Transverse colon (tissue), 4 donors: ENCODE measurements at places on chromosomes 2 and 18. TPM values are rescaled to one million over a fixed set of nuclear protein-coding genes. Genes with fewer than 3 reads are reported as not detected.

DNA sequence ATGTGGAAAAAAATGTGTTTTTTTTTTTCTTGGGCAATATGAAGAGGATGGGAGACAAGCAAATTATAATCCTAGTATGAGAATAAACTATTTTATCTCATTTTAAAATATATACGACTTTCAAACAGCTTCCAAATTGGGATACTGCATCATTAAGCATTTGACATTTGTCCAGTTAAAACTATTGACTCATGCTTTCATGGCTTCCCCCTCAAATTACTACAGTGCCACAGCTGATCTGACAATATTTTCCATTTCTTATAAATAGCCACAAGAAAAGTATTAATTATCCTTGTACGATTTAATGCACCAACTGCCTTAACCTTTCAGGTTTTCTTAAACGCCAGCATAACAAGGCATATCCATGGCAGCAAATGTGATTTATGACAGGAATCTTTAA, 1134.8 kb upstream of the ZEB2 start:
- DNase-seq: no peak

DNA sequence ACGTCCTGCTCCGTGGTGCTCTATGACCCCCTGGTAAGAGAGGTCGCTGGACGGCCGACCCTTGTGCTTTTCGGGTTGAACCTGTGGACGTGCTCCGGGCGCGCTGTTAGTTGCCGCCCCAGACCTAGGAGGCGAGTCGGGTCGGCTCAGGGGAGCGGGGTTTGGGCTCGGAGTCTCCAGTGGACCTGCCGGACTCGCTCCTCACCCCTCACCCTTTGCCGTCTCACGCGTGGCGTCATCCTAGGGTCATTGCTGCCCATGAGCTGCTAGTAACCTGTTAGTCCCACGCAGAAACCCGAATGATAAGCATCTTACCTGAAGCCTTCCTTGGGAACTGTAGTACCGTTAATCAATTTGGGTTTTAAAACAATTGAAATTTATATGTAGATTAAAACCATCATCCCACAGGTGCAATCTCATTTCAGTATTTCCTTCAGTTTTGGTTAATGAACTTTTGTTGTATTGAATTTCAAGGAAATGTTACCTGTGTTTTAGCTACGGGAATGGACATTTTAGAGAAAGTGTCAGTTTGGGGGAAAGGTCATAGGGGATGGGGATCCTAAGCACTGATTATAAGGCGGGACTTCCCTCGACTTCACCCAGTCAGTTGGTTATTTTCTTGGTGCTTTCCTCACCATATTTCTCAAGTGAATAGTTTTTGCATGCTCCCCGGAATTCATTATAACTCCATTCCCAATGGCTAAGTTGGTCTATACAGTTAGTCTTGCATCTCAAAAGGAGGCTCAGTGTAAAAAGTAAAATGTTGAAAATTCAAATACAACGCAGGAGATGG, 536 bp downstream of the ELP2 start:
- DNase-seq: no peak

DNA sequence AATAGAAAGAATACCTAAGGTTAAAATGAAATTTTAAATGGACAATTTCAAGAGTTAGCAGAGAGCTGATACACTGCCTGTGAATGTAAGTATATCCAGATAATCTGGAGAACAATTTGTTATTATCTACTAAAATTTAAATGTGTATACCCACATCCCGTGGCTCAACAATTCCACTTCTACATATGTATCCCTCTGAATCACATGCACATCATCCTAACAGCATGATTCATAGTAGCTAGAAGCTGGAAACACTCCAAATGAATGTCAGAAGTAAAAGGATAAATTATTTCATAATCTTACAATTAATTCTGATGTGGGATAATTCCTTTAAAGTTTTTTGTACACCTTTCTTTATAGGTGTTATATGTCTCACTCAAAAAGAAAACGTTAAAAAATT, 87.9 kb downstream of the CNTNAP5 start:
- DNase-seq: no peak

- DNase-seq: no peak
These were observed 276.8 kb upstream of the CHST9 start for GRCh38 chr18:27461957-27462356.

GRCh38 chr2:54952425-54952824, 97.8 kb downstream of the RTN4 start:
- DNase-seq: no peak

GRCh38 chr2:104888489-104889258, 34.8 kb downstream of the POU3F3 start:
- DNase-seq: no peak

DNA sequence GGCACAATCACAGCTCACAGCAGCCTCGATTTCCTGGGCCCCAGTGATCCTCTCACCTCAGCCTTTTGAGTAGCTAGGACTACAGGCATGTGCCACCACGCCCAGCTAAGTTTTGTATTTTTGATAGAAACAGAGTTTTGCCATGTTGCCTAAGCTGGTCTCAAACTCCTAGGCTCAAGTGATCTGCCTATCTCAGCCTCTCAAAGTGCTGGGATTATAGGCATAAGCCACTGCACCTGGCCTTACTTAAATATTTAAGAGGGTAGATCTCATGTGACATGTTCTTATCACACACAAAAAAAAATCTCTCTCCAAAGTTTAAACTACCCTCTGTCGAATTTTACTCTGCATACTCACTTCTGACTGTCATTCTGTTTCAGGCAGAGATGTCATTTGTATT, 75.4 kb upstream of the CHRNA1 start:
- no peak for DNase-seq

GRCh38 chr2:150165988-150166312, 321.5 kb downstream of the RND3 start:
- no peak for DNase-seq

DNA sequence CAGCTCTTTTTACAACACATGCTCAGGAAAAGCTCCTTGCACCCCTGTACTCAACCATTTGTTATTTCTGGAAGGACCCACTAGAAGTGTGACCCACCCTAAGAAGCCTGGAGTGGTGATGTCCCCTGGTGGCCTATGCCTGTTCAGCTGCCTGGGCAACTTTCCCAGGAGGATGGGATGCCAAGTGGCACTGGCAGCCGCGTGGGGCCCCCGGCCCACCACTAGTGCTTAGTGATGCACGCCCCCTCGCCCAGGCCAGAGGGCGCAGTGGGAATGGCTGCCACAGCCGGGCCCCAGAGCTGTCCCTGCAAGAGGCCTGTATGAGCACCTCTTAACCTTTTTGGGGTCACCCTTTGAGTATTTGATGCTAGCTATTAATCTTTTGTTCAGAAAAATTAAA, 18.1 kb downstream of the IMPA2 start:
- no peak for DNase-seq

GRCh38 chr18:79797518-79798345, at the start of gene KCNG2:
KCNG2 (plus strand) TSS chr18:79797938; CDS start chr18:79863668, 65,730 bp downstream.
- DNase-seq: no peak

GRCh38 chr2:37471994-37472393, 127.6 kb downstream of the QPCT start:
- DNase-seq: no peak

DNA sequence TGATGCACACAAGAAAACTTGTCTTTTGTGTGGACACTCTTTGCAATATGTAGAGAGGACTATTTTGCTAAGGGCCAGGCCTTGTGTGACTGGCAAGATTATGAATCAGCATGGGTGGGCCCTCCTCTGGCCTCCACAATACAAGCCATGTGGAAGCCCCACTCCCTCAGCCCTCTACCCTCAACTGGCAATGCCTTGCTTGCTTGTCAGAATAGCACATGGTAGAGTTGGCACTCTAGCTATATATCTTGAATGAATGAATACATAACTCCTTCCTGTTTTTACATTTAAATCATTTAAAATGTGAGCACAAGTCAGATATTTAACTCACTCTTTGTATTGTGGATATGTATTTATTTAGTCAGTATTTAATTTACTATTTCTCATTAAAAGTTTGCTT, 805.4 kb upstream of the GYPC start:
- DNase-seq: no peak

- DNase-seq: no peak
These were observed 63.3 kb upstream of the TTC27 start for GRCh38 chr2:32564417-32565035.

DNA sequence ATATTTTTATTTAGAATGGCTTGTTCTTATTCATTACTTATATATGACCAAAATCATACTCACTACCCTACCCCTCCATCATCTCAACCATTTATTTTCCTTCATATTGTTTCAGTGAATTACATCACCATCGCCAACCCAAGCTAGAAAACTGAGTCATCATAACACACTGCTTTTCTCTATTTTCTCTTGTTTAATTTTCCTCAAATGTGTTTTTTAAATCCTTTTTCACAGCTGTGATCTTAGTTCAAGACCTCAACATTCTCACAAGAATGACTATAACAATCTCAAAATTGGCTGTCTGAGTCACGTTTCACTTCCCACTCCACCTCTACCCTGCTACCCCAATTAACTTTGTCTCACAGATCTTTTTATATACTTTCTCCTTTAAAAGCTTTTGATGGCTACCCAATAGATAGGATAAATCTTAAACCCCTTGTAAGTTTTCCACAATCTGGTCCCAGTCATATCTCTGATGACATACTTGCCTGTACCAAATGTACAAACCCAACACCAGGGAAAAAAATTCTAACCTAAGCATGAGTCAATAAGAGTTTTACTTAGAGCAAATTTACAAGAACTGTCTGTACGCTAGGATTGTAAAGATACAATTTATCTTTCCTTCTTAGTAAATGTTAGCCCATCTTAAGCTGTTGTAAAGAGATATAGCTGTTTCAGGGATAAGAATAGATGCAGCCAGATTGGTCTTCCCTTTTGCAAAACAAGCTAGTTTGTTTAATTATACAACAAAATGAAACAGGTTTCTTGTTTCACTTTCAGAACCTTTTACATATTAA, 635.1 kb upstream of the SLC39A10 start:
- no peak for DNase-seq

DNA sequence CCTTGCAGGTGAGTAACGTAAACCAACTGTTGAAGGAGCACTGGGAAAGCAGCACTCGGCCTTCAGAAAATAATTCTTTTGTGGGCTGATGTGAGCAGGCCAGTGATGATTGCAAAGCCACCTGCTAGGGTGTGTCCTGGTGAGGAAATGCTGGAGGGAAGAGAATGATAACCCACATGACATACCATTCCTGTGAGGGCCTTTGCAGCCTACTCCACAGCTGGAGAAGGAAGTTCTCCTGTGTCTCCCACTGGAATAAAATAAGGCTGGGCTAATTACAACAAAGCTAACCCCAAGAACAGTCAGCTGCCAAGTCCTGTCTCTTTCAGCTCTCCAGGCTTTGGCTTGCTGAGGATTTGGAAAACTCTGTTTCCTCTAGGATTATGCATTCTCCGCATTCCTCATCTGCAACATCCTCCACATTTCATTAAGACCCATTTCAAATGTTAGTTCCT, 16.7 kb upstream of the DSG1 start:
- DNase-seq: no peak

DNA sequence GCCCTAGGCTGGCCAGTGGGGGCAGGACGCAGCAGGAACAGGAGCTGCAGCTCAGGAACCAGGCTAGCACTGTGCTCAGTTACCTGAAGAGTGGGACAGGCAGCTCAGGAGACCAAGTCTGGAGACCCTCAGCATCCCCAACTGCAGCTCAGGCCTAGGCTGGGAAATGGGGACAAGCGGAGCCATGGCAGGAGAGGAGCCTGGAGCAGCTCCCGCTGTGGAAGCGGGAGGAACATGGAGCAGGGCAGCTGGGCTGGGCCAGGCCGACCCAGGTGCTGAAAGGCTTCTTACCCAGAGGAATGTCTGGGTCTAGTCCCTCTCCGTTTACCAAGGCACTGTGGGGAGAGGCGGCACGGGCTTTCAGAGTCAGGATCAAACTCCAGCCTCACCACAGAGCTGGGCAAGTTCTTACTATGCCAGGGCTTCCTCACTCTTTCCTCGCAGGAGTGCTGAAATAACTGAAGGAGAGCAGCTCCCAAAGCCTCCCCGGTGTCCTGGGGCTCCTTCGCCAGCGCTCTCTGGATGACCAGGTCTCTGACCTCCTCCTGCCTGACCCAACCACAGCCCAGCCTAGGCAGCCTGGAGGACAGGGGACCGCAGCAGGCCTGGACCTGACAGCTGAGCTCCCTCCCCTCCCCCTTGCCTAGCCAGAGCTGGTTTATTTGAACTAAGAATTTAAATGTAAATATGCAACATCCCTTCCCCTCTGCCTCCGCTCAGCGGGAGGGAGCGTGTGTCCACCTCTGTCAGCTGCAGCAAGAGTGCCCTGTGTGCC, 247.8 kb upstream of the SIX2 start:
- no peak for DNase-seq

- DNase-seq: peak; percentile 58
These were observed 403 bp downstream of the TMEM127 start for GRCh38 chr2:96265349-96265839.

Gene TMEM178A
- total RNA-seq: 1.6 TPM

Gene COLEC12
- 3.8 TPM for total RNA-seq

Gene C2orf76
- total RNA-seq: not detected

Gene NEDD4L
- total RNA-seq: 328 TPM

Gene CHST10
- 1.1 TPM for total RNA-seq
